ENCODE measurements at places on chromosomes 6 and 20.

DNA sequence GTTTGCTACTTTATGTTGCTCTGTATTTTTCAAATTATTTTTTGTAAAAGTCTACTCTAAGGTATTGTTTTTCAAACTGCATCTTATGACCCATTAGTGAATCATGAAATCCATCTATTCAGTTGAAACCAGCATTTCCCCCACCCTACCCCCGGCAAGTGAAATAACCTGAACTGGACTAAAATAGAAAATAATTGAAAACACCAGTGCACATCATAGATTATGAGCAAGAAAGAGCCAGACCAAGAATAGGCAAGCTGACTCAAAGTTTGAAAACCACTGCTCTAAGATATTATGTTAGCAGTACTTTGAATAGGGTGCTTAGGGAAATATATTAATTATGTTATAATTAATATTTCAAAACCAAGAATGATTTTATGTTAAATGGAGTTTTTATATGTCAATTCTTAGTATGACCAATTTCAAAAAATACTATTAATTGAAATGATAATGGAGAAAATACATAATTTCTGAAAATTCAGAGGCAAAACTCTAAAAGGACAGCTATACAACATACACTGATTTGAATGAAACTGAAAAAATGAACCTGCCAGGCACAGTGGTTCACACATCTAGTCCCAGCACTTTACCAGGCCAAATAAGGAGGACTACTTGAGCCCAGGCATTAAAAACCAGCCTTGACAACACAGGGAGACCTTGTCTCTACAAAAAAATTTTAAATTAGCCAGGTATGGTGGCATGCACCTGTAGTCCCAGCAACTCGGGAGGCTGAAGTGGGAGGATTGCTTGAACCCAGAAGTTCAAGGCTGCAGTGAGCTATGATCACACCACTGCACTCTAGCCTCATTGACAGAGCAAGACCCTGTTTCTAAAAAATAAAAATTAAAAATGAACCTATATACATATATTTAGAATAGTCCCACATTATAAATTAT lies 112.0 kb downstream of the CDK19 start:
- no peak for DNase-seq

DNA sequence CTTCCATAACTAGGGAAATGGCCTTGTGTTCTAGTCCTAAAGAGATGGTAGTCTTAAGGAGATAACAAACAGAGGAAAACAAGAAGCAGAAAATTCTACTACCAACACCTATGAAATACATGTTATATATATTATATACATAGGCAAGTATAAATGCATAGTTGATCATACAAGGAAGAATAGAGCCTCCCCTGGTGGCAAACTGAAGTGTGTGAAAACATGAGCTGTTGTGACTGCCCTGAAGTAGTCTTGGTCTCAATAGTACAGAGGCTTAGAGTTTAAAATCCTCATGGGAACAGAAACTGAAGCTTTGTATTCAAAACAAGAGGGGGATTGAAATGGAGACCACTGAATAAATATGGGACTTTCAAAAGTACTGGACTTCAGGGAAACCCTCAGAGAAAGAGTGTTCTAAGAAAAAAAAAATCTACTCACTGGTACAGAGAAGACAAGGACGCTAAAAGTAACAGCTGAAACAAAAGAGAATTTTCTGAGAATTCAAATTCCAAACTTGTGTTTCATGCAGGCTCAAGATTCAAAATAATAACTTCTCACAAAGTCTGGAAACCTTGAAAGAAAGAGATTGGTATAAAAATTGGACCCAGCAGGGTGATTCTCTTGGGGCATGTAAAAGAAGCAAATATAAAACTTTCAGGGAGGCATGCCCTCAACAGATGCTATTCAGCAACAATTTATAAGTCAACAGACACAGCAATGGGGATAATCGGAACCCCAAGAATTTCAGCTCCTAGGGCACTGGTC lies 59.7 kb upstream of the SAMD3 start:
- DNase-seq = no peak

GRCh38 chr6:27267857-27268434 lies 20.4 kb downstream of the PRSS16 start:
- no peak for DNase-seq

- DNase-seq = no peak
Observed at GRCh38 chr6:10210052-10210451, 204.8 kb downstream of the TFAP2A start.

DNA sequence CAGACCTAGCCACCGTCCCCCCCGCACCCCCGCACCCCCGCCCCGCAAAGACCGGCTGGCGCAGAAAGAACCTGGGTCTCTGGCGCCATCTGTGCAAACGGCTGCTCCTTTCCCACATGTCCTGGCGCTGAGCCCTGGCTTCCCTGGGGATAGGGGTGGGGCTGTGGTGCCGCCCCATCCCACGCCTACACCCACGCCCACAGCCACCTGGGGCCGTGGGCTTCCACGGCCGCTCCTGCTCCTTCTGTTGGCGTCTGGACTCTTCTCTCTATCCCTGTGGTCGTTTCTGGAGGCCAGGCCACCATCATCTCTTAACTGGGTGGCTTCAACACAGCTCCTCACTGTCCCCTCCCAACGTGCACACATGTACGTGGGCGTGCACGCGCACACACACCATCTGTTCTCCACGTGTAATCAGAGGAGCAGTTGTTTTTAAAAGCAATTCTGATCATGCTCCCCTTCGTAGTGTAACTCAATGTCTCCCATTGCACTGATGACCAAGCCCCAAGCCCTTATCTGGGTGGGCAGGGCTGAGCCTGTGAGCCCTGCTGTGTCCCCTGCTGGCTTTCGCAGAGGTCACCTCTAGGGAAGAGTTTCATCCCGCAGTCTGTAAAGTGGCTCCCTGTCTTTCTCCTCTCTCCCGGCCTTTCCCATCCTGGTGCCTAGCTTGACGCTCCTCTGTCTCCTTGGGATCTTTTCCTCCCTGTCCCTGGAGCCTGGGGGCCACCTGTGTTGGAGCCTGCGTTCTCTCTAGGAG lies 31.9 kb upstream of the FAM83D start:
- no peak for DNase-seq

DNA sequence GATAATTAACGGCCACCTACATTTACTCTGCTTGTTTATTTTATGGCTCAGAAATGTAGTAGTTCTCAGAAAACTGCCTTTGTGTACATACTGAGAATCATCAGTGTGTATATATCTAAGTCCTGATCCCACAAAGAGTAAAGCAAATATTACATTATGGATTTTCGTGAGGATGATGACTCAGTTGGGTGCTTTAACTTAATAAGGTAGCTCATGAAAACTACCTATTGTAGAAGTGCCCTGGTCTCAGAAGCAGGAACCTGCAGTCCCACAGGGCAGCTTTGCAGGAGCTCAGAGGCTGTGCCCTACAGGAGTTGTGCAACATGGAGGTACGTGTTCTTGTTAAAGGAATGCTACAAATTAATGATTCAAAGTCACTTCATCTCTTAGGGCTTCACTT lies 108.2 kb downstream of the PLG start:
- no peak for DNase-seq

- DNase-seq = no peak
Observed at GRCh38 chr6:107348224-107348623, 111.1 kb downstream of the PDSS2 start.

- DNase-seq = no peak
Observed at GRCh38 chr6:11734861-11735613, 43.6 kb downstream of the ADTRP start.

GRCh38 chr6:36042618-36043260 lies 15.1 kb downstream of the MAPK14 start:
- DNase-seq = no peak

DNA sequence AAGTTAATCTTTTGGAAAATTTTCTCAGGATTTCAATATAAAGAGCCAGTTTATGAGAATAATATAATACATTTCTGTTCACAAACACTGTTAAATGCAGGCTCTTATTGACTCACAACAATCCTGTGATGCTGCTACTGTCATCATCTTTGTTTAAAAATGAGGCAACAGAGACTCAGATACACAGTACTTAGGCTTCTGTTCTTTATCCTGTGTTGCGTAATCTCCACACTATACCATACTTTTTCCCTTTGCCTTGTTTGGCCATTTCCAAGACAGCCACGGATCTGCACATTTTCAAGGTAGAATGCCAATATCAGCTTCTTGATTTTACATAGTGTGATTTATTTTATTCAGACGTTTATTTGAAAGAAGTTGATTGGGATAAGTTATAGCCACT lies 699.0 kb upstream of the CITED2 start:
- DNase-seq = no peak

DNA sequence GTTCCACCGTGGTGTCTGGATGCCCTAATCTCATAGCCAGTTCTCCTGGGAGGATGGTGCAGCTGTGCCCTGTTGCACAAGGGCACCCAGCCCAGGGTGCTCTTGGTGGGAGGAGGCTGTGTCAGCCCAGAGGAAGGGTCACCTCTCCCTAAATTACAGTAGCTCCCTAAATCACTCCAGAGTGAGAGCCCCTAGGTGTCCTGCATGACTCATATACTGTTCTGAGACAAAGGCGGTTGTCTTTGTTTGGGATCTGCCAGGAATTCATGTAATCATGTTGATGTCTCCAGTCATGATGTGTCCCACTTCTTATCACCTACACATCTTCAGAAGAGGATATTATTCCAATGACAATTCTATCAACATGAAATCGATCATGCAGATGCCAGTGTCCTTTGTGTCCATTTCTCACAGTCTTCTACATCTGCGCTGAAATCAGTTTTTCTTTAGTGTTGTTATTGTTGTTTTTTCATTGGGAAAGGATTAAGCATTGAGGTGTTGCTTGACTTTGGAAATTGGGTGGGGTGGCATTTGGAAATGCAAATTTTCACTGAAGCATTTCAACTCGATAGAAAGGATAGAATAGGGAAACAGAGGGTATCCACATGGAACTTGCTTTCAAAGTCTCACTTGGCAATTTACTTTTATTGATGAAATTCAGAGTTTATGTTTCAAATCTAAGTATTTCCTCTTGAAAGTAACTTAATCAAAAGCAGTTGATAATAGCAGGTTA lies 19.5 kb downstream of the PERP start:
- DNase-seq = no peak

- no peak for DNase-seq
Observed at GRCh38 chr20:25193843-25194242, 1.7 kb upstream of the ENTPD6 start.

- DNase-seq = no peak
Observed at GRCh38 chr20:62754991-62755356, 41.3 kb upstream of the MRGBP start.

DNA sequence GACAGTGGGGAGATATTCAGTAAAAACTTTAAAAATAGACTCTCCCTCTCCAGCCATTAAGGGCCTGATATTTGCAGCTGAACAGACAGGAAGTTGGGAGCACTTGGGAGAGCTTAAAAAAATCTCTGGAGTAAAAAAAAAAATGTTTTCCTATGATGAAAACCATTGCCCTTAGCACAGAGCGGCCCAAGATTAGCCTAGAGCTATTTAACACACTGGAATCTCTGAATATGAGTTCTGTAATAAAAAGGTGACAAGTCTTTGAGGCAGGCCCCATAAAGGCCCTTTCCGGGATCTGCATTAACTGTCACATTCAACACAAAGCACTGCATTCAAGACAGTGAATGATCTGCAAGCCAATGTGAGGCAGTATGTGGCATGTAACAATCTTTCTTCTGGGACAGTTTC lies 393.7 kb downstream of the ZFAND3 start:
- DNase-seq = no peak

DNA sequence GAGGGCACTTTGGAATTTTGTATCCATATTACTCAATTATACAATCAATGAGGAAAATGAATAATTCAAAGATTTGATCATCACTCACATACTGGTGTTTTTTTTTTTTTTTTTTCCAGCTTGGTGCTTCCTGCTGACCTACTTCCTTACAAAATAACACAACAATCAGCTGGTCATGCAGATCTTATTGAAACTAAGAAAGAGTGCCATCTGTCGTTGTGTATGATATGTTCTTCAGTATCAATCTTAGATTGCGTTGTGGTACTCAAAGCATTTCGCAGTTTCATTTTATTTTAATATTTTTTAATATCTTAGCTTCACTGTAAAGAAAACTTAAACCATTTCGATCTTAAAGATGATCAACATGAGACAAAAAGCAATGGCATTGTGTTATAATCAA lies 155.6 kb downstream of the OGFRL1 start:
- no peak for DNase-seq

DNA sequence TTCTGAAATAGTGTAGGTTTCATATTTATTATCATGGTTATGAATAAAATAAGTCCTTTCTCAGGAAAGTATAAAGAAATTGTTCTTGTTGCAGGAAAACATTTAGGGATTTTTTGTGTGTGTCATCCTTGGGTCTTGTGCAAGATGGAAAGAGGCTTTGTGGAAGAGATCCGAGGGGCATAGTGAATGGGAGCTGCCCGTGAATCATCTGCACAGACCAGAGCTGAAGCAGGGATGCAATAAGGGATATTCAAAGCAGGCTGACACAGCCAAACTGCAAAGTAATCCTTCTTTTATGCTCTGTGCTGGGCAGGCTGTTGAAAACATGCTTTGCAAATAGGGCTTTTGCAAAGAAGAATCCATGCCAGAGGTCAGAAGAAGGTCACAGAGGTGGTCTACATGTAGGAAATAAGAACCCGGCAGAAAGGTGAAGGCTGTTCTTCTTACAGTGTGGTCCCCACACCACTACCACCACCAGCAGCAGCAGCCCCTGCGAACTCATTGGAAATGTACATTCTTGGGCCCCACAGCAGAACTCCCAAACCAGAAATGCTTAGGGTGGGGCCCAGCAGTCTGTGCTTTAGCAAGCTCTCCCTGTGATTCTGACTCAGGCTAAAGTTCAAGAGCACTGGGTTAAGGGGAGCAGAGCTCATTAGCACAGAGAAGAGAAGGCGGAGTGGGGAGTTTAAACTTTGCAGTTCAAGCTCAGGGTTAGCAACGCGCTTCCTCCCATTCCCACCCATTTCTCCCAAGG lies 237.6 kb downstream of the QKI start:
- no peak for DNase-seq

DNA sequence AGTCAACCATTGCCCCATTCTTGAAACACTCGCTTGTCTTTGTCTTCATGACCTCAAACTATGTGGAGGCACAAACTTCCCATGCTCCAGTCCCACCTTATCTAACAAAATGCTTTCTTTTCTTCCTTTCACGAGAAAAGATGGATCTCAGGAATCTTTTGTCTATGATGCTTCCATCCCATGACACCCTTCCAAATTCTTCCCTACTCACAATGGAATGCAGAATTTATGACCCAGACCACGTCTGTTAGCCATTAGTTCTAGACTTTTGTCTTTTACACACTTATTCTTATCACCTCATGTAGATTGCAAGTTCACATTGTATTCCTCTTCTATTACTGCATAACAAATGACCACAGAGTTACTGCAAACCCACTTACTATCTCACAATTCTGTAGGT lies 24.2 kb upstream of the LAMP5 start:
- DNase-seq = no peak

- DNase-seq = no peak
Observed at GRCh38 chr6:70215460-70216108, 87.3 kb downstream of the COL9A1 start.

DNA sequence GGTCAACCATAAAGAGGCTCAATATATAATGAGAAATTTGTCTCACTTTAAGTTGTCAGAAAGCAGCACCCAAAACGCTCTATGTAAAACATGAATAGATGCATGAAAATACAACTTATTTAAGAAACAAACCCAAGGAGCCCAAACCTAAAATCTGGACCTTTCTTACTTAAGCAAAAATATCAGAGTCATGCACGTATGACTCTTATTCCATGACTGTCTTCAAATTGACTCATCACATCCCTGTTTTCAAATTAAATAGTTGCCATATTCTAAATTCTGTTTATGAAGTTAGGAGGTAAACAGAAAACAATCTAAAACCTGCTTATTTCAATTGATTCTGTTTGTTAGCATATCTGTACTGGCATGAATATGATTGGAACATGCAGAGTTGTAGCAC lies 42.1 kb downstream of the ANKRD6 start:
- no peak for DNase-seq

- no peak for DNase-seq
Observed at GRCh38 chr6:80489911-80490635, 383.6 kb downstream of the BCKDHB start.

Measured in stimulated activated CD4-positive, alpha-beta T cell treated with anti-CD3 and anti-CD28 coated beads, TNF-alpha, amount 100 ng/mL, for 4 hours (primary cell).